ENCODE measurements at places on chromosomes 13 and 19.

GRCh38 chr13:52848455-52849195, at the start of gene PCDH8:
TSS of gene PCDH8 (minus strand) at chr13:52848640. CDS start at chr13:52848436, 204 bp downstream.
- no peak for DNase-seq

- DNase-seq: no peak
These were observed 13.0 kb downstream of the CYP2S1 start for GRCh38 chr19:41205995-41206394.

- no peak for DNase-seq
These were observed 3.7 kb downstream of the PEPD start for GRCh38 chr19:33517922-33518321.

DNA sequence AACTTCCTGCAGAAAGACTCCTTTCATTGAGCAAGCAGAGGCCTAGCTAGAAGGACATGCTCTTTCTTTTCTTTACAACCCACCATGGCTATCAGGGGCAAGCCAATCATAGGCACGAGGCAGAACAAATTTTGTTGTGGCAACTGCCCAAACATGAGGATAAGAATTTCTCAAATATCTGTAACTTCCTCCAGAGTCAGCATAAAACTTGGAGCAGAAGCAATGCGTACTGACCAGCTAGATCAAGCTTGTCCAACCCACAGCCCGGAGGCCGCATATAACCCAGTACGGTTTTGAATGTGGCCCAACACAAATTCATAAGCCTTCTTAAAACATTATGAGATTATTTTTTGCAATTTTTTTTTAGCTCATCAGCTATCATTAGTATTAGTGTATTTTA, 87.0 kb upstream of the SOX21 start:
- DNase-seq: no peak

GRCh38 chr13:108269601-108270328, at the start of gene TNFSF13B:
TSS of gene TNFSF13B (plus strand) at chr13:108269718. CDS start at chr13:108269896, 178 bp downstream.
- no peak for DNase-seq

DNA sequence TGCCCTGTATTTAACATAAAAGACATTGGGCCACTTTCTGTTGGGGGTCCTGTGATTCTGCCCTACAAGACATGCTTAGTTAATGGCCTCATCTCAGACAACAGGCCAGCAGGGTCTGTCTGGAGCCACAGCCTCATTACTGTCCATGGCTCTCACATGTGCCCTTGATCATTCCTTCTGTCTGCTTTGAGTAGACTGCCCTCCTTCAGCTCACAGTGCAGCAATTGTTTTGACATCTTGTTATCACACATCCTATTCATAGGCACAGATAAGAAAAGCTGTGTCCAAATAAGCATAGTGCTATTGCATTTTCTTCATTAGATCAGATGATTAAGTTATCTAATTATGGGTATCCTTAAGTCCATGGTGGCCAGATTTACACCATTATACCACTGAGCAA, 127.9 kb downstream of the KCTD12 start:
- DNase-seq: no peak

DNA sequence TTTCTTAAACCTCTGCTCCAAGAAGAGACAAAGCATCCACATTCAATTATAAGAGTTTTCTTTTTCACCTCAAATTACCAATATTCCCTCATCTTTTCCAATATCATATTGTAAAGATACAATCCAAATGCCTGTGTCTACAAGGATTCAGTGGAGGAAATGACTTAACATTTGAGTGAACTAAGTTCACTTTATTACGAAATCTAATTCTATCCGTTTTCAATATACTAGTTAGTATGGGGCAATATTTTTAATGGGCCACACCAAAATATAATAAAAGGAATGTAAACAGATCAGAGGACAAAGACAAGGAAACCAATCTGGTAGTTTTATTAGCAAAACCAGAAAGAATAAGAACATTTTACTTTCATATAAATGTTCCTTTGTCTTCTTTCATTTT, 136.0 kb downstream of the DCLK1 start:
- no peak for DNase-seq

DNA sequence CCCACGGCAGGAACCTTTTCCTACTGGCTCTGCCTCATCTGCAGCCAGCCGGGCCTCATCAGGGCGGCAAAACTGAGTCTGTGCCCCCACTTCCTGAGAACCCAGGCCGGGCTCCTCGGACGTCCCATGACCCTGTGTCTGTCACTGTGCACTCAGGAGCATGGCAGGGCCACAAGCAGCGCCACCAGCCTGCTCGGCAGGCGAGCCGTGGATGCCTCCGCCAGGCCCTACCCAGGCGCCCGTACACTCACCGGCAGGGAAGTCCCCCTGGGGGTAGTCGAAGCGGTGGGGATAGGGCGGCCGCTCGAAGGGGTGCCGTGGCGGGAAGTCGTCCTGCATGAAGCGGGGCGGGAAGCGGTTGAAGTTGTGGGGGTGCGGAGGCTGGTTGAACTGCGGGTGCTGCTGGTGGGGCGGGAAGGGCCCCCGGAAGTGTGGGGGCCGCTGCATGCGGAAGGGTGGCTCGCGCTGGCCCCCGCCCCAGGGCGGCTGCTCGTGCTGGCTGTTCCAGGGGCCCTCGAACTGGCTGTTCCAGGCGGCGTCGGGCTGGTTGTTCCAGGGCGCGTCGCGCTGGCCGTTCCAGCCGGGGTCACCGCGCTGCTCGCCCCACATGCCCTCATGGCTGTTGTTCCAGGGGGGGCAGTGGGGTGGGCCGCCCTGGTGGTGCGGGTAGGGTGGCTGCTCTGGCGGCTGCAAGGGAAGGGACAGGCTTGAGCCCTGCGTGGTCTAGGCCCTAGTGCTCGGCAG, 17.1 kb downstream of the CHERP start:
- DNase-seq: no peak

GRCh38 chr19:13101590-13102415, 855 bp downstream of the LYL1 start:
- no peak for DNase-seq

GRCh38 chr13:21058361-21058760, 3.0 kb downstream of the LATS2 start:
- DNase-seq: no peak

DNA sequence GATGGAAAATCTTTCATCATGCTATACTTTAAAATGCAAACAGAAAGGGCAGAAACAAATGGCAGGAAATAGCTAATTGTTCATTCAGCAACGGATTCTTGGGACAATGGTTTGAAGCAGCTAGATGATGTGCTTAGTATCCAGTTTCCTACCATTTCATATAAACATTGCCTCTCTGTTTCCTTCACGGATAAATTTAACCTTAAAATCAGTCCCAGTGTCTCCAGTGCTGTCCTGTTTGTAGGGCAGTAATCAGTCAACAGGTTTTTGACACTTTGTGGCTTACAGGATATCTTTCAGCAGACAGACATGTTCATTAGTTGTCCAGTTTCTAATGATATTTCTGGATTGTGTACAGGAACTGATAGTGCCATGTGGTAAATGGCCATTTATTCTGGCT, 24.7 kb upstream of the RB1 start:
- no peak for DNase-seq

- no peak for DNase-seq
These were observed 11.2 kb downstream of the MRPS12 start for GRCh38 chr19:38941979-38942378.

DNA sequence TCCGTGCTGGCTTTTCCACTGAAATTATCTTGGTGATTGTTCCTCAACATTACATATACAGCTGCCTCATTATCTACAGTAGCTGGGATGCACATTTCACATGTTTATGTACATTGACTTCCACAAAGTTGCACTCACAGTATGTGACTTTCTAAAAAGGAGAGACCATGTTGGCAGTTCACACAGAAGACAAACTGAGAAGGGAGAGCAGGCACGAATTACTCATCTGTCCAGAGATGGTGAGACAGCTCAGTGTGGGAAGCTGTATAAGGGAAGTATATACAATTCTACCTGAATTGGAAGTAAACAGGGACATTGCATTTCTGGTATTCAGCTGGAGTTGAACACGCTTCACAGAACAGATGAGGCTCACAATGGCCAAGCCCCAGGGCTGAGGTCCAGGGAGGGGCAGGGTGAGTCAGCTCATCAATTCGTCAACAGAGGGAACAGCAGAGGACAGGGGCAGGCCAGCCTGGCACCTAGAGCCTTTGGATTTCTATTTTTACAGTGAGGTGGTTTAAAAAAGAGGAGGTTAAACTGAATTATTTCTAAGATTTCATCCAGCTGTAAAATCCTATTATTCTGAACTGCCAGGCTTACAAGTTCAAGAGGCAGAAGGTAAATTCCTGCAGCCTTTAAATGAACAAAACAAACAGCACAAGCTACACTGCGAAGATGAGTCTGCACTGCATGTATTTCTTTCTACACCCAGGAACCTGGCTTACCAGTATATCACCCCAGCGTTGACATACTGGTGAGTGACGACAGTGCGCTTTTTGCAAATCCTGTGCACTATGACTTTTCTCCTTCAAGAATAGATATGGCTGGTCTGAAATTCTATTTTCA, 9.8 kb downstream of the PARP4 start:
- DNase-seq: no peak

DNA sequence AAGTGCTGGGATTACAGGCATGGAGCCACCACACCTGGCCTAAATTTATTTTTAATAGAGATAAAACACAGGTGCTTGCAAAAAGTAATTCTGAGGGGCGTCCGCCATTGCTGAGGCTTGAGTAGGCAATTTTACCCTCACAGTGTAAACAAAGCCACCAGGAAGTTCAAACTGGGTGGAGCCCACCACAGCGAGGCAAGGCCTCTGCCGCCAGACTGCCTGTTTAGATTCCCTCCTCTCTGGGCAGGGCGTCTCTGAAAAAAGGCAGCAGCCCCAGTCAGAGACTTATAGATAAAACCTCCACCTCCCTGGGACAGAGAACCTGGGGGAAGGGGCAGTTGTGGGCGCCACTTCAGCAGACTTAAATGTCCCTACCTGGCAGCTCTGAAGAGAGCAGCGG, 50.7 kb downstream of the B3GLCT start:
- no peak for DNase-seq

DNA sequence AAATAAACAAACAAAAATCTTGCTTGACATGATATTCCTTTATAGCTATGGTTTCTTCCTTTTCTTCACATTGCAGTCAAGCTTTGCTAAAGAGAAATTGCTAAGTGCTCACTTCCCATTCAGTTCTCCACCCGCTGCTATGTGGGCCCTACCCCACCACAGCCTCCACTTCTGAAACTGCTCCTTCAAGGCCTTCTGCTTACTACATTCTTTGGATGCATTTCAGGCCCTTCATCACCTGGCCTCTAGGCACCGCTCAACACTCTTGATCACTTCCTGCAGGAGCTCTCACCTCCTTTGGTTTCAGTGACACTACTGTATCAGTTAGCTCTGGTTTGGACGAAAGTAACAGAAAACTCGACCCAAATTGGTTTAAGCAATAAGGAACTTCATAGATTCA, 72.4 kb downstream of the KLF5 start:
- DNase-seq: no peak

DNA sequence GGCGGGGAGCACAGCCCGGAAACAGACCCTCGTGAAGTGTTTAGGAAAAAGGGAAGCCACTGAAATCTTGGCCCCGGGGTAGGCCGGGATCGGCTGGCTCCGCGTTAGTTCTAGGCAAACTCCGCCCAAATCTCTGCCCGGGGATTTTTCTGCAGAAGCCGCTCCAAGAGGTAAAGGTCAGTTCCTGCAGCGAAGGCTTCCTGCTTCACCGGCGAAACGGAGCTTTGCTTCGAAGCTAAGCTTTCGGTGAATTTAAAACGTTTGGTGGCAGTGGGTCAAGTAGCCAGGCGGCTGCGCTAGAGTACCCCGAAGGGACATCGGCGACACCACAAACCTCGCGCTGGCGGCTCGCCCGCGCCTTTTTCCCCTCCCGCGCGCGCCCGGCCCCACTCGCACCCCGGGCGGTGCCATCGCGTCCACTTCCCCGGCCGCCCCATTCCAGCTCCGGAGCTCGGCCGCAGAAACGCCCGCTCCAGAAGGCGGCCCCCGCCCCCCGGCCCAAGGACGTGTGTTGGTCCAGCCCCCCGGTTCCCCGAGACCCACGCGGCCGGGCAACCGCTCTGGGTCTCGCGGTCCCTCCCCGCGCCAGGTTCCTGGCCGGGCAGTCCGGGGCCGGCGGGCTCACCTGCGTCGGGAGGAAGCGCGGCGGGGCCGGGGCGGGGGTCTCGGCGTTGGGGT, 441 bp downstream of the GJB2 start:
- DNase-seq: no peak

GRCh38 chr19:54096617-54097106, 3.9 kb downstream of the OSCAR start:
- no peak for DNase-seq

DNA sequence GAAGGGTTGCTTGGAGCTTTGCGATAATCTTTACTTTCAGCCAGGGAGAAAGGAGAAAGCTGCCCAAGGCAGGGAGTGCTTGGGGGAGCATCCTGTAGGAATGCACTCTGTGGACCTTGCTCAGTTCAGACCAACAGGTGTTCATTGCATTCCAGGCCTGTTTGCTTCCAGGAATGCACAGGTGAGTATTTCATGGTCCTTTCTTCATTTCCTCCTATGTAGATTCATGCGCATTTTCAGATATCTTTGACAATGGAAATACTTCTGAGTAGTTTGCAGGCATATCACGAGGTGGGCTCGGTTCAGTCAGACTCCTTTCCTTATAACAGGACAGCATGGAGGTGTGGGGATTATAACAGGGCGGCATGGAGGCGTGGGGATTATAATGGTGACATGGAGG, 254.8 kb downstream of the FGF9 start:
- no peak for DNase-seq

DNA sequence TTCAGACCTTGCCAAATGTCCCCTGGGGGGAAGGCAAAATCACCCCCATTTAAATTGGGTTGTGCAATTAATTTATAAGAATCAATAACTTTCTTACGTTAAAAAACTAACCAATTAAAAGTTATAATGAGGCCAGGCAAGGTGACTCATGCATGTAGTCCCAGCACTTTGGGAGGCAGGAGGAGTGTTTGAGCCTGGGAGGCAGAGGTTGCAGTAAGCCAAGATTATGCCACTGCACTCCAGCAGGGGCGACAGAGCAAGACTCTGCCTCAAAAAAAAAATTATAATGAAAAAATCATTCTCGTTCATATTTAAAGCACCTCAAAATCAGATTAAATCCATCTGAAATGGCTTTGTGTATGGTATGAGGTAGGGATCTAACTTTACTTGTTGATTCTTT, 18.4 kb upstream of the SIGLEC14 start:
- DNase-seq: no peak

GRCh38 chr19:10691883-10692282, 9.4 kb upstream of the QTRT1 start:
- no peak for DNase-seq

DNA sequence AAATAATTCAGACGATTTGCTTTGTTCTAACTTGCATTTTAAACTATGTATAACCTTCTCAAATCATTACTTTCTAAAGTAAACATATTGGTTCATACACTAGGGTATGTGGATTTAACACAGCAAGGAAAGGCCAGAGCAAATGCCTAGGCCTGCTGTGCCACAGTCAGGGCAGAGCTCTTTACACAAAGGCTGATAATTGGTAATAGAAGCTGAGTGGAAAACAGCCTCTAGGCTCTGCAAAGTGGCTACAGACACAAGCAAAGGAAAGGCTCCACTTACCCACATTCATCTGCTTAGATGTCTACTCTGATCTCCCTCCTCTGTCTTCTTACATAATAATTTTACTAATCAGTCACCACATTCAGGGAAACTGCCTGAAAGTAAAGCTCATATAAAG, 382.9 kb downstream of the OLFM4 start:
- DNase-seq: no peak
